ENCODE measurements at places on chromosomes 11 and 22.

GRCh38 chr11:75667255-75667830, 1.5 kb downstream of the MAP6 start:
- no peak for DNase-seq

- DNase-seq: no peak
These were observed 17.1 kb downstream of the OVOL1 start for GRCh38 chr11:65803797-65804492.

DNA sequence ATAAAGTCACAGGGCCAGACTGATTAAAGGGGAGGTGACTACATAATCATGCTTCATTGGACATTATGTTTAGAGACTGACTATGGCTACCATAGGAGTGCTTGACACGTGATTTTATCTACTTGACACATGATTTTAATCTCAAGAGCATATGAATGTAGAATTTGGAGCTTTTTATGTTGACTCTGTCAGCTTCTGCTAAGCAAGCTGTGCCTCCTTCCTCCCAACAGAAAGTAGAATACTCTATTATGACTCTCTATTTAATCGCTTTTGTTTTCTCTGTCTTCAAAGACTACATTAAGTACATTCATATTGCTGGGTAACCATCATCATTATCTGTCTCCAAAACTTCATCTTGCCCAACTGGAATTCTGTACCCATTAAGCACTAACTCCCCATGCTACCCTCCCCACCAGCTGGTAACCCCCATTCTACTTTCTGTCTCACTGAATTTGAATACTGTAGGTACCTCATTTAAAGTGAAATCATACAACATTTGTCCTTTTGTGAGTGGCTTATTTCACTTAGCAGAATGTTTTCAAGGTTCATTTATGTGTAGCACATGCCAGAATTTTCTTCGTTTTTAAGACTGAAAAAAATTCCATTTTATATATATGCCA, 24.7 kb upstream of the ANGPTL5 start:
- no peak for DNase-seq

DNA sequence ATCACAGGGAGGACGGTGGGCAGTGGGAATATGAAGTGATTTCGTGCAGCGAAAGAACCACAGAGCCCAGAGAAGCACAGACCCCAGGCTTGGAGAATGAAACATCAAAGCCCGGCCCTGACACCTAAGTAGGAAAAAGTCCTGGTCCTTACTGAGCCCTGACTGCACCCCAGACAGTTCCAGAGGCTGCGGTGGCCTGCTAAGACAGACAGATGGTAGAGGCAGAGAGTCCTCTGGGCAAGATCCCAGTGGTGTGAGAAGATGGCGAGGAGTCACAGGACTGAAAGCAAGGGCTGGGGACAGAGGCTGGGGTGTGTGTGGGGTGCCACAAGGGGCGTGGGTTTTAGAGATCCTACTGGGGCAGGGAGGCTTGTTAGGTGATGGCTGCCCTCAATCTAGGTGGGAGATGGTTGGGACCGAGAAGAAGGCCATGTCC, 3.7 kb downstream of the CBX6 start:
- no peak for DNase-seq
